ENCODE measurements at places on chromosomes 6 and 20.

DNA sequence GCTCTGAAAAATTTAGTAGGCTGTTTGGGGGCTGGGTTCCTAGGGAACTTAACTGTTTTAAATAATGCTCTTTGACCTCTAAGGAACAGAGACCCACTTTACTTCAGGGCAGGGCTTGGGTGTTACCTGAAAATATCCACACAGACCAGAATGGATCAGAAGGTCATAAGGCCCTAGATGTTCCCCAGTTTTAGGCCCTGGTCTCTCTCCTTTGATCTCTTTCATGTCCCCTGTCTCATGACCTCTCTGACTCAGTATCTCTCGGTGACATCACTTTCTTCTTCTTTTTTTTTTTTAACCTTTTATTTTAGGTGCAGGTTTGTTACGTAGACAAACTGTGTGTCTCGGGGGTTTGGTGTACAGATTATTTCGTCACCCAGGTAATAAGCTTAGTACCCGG, 272.1 kb upstream of the SGK1 start:
- DNase-seq: no peak

GRCh38 chr6:74715355-74716085, 490.3 kb downstream of the COL12A1 start:
- no peak for DNase-seq

GRCh38 chr6:119476554-119476953, 127.0 kb upstream of the MAN1A1 start:
- no peak for DNase-seq

GRCh38 chr6:106617302-106617701, 12.0 kb downstream of the RTN4IP1 start:
- DNase-seq: no peak

- no peak for DNase-seq
These were observed 35.2 kb downstream of the SYNDIG1 start for GRCh38 chr20:24504331-24505285.

DNA sequence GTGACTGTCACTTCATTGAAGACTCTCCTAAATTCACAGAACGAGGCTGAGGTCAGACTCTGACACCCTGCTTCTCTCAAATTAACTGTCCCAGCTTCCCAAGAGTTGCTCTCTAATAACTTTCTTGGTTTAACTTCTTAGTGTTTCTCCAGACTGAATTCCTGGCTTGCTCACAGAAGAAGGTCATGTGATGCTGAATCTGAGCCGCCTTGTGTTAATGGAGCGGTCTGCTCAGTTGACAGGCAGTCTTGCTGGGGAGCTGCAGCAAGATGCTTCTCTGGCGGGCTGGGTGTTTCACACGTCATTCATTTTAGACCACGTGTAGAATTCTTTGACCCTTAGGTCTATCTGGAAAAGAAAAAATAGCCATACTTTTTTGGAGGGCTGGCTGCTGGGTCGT, 107.3 kb downstream of the FOXO3 start:
- no peak for DNase-seq

DNA sequence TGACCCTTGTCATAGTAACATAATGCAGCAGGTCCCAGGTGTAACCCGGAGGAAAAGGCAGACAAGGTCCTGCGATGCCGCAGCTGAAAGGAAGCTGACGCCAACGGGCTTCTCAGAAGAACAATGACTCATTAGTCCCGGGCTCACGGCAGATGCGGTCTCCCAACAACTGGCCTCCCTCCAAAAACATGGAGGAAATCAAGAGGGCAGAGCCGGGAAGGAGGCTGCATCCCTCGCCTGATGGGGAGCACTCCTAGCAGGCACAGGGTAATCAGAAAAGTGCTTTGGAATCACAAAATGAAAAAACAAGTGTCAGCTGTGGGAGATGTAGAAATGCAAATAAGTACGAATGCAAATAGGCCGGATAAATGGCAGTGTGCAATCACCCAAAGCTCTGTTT, 165.2 kb upstream of the AGPAT4 start:
- peak; percentile 55 for DNase-seq

DNA sequence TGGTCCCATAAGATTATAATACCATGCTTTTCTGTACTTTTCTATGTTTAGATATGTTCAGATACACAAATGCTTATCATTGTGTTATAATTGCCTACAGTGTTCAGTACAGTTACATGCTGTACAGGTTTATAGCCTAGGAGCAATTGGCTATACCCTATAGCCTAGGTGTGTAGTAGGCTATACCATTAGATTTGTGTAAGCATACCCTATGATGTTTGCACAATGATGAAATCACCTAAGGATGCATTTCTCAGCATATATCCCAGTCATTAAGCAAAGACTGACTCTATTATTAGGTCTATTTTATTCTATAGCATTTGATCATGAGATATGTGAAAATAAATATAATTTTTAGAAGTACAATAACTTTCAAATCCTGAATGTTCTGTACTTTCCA, 36.6 kb downstream of the HCRTR2 start:
- no peak for DNase-seq

DNA sequence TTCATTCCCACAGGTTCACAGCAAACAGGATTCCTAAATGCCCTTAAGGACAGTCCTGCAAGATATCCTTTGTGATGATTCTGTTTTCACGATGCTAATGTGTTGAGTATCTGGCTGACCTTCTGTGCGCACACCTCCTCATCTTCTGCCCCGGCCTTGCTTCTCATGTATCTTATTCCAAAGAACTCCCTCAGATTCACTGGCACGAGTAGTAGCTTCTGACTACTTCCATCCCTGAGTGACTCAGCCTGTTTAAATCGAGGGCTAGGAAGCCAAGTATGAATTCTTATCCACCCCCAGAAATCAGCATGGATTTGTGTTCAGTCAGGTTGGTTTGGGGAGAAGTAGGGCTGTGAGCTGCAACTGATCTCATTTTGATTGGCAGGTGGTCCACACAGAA, 190.2 kb upstream of the SNX9 start:
- no peak for DNase-seq

- DNase-seq: no peak
These were observed 259.8 kb downstream of the PKHD1 start for GRCh38 chr6:51827580-51827979.

DNA sequence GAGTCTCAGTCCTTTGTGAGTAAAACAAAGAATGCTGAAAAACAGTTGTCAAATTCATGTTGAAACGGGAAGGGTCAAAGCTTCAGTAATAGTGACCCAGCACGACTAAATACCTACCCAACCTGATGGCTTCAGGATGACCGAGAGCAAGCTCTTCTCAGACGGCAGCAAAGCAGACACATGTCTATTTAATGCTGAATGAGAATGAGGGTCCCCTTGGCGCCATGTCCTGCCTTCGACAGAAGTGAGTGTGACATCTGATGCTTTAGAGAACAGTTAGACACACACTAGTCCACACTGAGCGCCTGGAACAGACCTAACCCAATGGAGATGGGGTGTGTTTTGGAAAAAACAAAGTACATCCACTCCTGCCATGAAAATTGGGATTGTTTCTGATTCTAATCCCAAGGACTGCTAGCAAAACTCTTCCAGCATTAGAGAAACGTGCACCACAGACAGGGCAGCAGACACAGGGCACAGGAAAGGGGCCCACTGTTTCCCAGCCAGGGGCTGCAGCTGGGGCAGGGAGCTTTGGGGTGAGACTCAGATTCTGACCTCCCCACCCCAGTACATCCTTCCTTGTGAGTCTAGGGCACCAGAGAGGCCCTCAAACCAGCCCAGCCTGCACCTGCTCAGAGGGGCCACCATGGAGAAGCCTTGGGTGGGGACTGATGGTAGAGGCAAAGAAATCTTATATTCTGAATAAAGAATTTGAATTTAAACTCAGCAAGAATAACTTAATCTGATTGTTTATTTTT, 76.5 kb downstream of the C6orf118 start:
- no peak for DNase-seq

DNA sequence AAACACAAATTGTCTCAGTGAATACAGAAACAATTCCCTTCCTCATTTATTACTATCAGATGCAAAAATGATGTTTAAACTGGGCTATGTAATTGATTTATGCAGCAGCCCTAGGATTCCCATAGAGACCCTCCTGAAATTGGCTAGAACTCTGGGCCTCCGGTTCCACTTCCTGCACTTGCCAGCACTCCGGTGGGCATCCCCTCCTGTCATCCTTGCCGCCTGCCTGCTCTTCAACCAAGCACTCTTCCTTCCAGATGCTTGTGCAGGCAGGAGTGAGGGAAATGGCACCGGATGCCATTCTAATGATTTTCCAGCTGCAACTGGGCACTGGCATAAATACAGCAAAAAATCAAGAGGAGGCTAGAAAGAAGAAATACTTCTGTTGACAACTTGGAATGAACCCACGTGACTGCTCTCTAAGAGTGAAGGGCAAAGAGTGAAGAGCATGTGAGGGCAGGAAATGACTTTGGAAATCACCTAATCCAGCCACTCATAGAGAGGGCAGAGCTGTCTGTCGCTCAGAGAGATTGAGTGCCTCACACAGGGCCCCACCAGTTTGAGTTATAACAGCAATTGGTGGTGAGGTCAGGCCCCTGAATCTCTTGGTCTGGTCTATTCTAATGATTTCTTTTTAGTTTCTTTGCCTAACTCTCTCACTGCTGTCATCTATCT, 3.7 kb upstream of the NEDD9 start:
- no peak for DNase-seq

DNA sequence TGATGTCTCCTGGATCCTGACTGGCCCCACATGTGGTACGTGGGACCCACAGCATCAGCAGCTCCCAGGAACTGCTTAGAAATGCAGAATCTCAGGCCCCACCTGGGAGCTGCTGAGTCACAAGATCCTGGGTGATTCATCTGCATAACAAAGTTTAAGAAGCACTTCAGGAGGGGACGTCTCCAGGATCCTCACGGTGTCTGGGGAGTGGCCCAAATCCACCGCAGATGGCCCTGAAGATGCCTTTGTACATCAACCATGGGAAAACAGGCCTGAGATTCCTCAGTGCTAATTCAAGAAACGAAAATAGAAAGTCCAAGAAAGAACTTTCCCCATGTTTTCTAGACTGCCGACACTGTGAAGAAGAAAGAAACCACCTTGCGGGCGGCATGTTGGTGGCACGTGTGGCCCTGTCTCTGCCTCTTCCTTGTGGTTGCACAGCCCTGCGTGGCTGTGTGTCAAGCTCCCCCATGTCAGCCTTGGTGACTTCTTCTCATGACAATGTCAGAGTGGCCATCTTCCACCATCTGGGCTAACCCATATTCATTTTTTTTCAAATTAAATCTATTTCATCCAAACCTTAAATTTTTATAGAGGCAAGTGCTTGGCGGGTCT, 26.1 kb downstream of the RRBP1 start:
- no peak for DNase-seq

- DNase-seq: no peak
These were observed 95.8 kb upstream of the SCAF8 start for GRCh38 chr6:154637392-154637791.

DNA sequence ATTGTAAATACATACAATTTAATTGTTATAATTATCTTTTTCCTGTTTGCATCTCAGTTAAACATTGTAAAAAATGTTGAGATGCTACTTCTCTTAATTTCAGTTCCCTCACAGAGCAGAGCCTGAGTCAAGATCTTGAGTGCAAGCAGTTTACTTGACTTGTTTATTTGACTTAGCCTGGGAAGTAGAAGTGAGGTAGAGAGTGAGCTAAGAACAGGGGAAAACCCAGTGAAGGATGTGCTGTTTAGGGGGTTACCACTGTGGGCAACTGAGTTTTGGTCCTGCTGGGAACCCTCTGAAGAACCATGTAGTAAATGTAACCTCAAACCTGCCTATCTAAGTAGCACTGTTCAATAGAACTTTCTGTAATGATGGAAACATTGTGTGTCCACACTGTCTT, 495.2 kb upstream of the FLRT3 start:
- DNase-seq: no peak

GRCh38 chr6:90466154-90466940, 120.5 kb downstream of the MAP3K7 start:
- no peak for DNase-seq

GRCh38 chr6:132731086-132731485, 17.2 kb upstream of the VNN1 start:
- DNase-seq: no peak

GRCh38 chr6:24640166-24640565, 5.8 kb downstream of the KIAA0319 start:
- no peak for DNase-seq

DNA sequence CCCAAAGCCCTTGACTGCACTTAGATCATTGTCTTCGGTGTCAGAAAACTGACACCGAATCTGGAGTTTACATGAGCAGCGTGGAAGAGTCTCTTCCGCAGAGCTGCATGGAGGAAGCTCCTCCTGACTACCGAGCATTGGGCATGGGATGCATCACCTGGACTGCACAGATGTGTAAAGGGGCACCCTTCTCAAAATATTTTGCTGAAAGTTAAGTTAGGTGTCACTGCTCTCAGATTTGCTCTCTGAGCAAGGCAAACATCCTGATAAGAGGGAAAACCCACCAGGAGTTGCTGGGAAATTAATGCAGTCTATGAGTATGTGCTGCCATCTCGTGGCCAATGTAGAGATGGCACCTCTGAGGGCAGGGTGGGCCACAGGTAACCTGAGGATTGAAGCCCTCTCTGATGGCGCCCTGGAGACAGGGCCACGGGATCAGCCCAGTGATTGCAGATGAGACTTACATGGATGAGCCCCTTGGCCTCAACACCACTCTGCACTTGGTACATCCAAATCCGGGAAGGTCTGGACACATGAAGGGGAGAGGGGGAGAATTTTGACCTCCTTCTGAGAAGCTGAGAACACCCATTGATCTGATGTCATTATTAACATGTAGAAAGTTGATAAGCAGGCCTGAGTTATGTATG, 129.9 kb downstream of the LPA start:
- DNase-seq: peak; percentile 78

DNA sequence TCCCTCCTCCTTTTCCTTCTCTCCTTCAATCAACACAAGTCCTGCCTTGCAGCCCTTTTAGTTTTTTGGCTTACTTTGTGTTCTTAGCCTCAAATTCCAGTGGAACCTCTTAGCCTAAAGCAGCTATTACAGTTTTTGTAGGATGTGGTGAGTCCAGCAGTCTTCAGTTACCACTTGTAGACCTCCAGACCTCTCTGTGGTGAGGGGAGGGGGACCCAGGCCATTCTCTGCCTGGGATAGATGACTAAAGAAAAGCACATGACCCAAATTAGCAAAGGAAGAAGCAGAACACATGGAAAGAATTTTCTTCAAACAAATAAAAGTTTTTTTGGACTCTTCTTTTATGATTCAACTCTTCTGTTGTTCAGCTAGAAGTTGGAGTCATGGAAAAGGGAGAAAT, 246.5 kb downstream of the HAO1 start:
- DNase-seq: no peak

- no peak for DNase-seq
These were observed 222.4 kb upstream of the CNR1 start for GRCh38 chr6:88388589-88388988.
